Aorta (tissue), 5 donors: ENCODE measurements at places on chromosomes 16 and 17. TPM values are rescaled to one million over a fixed set of nuclear protein-coding genes. Genes with fewer than 3 reads are reported as not detected.
A peak's percentile ranks its signal among the peaks of the same experiment; 100 is the strongest.

DNA sequence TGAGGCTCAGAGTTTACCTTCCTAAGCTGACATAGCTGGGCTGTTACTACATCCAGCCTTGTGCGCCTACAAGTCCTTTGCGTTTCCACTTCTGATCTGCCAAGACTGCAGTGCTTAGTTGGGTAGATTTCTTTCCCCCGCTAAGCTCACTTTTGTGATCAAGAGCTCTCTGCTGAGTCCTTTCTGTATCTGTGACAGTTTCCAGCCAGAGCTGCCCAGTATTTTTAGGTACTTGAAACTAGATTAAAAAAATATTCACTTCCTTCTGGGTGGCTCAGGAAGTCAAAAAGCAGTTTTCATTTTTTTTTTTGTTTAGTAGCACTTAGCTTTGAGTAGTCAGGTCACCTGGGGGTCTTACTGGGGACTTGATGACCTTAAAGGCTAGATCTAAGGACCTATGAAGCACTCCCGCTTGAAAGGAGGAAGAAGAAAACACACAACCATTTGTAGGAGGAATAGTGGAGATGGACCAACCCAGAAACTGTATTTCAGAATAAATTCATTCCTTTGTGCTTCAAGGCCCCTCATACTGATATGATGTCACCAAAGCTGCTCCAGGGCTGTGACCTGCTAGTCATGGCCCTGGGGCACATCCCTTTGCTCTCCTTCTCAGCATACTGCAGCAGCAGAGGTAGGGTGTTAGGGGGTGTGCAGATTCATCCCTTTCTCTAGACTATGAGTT lies 75.6 kb upstream of the HNF1B start:
- DNase-seq = no peak

- DNase-seq = no peak
Measured at GRCh38 chr16:25052530-25052929, 37.4 kb upstream of the ARHGAP17 start.

DNA sequence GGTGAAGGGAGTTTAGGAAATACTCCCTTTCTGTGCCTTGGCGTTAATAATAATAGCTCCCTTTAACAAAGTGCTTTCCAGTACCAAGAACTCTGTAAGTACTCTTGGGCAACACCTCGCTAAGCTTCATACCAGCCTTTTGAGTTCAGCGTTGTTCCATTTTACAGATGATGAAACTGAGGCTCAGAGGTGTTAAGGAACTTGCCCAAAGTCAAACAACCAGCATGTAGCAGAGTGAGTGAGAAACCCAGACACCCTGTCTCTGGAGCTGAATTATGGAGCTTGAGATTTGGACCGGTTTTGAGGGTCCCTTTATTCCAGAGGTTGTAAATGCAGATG lies 607 bp downstream of the KATNIP start:
- DNase-seq = no peak

- DNase-seq = no peak
Measured at GRCh38 chr16:70695331-70696070, 9.6 kb upstream of the MTSS2 start.

DNA sequence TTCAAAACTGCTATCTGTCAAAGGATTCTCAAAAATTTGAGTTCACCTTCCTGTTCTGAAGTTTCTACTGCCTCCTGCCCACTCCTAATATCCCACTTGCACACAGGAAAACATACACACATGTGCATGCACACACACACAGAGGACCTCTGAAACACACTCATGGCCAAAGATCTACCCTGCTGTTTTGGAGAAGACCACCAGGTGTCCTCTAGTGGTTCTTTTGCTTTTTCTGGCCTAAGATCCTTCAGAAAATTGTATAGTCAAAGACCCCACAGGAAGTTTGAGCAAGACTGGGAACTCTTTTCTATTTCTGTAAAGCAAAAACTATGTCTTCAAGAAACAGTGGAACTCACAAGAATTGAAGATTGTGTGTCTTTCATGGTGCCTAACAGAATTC lies 90.2 kb downstream of the CDH8 start:
- DNase-seq = no peak

GRCh38 chr16:63596716-63597115 lies 1525.1 kb downstream of the CDH11 start:
- DNase-seq = no peak

DNA sequence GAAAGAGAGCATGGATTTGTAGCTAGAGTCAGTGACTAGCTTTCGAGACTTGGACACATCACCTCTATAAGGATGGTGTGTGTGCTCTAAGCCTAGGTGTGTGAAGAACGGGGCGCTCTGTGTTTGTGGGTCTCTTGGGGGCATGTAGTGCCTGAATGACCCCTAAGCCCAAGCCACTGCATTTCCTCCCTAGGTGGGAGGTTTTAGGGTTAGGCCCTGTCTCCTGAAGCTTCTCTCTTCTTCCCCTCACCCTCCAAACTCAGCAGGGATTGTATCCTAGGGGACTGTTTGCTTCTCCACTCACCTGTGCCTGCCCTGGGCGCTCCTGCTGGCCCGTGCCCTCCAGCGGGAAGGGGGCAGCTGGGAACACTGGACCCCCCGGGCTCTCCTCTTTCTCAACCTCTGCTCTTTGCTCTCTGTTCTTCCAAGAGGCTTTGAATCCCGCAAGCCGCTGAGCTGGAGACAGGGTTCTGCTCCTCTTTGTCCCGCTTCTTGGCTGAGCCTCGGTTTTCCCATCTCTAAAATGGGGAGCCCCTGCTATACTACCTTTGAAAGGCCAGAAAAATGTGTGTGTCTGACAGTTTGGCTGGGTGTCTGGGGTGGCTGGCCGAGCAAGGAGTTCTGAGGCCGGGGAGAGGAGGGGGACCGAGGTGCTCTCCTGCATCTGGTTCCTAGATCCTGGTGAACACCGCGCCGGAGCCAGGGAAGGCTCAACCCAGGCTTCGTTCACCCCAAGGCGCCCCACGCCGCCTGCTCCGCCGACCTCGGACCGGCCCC lies 810 bp downstream of the CYGB start:
- peak; percentile 32 for DNase-seq

DNA sequence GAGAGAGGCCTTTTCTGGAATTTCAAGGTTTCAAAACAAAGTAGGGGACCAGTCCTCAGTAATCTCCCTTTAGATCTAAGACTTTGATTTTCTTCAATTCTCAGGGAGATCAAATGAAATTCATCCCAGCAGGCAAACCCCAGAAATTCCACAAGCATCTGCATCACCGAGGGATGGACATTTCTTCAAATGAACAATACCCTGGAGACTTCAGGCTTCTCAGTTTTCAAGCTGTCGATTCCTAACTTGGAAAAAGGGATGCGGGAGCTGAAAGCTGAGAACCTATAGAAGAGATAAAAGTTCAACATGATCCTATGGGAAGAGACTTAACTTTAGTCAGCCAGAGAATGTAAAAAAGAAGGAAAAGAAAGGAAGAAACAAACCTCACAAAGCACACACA lies 296.9 kb upstream of the CDH5 start:
- DNase-seq = no peak

- no peak for DNase-seq
Measured at GRCh38 chr17:65886315-65887245, 305.4 kb downstream of the CEP112 start.

GRCh38 chr16:51747329-51747728 lies 596.3 kb upstream of the SALL1 start:
- DNase-seq = no peak

DNA sequence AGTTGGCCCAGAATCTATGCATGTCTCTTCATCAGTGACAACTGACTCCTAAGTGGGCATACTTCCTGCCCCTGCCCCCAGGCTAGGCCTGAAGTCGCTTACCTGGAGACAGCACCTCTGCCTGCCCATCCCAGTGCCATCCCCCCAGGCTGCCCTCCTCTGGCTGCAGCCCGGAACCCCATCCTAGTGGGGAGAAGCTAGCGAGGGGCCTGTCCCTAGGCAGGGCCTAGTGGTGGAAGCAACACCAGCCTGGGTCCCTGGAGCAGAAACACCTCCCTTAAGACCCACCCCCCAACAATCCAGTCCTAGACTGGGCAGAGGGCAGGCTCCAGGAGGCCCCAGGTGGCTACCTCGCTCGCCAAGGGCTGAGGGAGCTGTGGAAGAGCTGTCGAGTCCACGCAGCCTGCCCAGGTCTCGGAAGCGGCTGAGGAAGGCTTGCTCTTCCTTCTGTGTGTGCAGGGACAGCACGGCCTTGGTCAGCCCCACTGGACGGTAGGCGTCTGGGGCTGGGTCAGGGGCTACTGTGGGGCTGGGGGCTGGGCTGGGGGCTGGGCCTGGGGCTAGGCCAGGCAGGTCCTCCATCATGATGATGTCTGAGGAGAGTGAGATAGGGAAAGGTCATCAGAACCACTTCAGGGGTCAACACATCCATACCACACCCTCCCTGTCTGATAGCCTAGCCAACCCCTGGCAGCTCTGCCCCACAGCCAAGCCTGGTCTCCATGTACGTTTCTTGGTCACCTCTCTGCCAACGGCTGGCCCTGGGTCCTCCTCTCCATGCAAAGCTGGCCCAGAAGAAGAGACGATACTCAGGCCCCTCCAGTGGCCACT lies 7.6 kb downstream of the PER1 start:
- DNase-seq = no peak

GRCh38 chr16:77700846-77701245 lies 21.5 kb upstream of the NUDT7 start:
- no peak for DNase-seq

DNA sequence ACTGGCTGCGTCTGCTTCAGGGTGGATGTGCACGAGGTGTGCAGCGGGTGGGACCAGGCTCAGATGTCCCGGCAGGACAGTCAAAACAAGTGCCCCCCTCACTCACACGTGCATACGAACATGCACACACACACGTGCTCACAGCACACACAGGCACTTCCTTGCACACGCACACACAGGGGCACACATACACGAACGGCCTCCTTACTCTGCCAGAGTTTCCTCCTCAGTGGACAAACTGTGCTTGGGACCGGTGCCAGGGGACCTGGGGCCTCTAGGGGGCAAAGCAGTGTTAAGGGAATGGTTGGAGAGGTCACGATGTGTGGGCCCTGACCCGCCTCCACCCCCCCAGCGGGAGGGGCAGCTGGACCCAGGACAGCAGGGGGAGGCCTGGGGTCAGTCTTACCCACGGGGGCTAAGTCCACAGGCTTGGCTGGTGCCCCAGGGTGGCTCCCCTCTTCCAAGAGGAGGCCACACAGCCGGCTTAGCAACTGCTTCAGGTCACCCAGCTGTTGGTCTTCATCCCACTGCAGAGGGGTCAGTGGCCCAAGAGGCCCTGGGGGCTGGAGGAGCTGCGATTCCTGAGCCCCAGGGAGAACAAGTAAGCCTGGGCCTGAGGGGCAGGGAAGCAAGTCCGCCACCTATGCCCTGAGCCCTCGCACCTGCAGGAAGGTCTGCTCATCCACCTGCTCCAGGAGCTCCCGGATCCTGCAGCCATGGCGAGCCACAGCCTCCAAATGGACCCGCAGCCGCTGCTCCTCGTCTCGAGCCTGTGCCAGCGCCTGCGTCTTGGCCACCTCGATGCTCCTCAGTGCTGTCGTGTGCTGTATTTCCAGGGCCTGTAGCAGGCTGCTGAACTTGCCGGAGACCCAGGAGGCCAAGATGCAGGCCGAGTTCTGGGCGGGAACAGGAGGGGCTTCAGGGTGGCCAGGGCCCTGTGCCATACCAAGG lies 4.9 kb downstream of the TRIM65 start:
- DNase-seq = peak; percentile 46

GRCh38 chr16:27088216-27088615 lies 21.5 kb downstream of the C16orf82 start:
- no peak for DNase-seq

DNA sequence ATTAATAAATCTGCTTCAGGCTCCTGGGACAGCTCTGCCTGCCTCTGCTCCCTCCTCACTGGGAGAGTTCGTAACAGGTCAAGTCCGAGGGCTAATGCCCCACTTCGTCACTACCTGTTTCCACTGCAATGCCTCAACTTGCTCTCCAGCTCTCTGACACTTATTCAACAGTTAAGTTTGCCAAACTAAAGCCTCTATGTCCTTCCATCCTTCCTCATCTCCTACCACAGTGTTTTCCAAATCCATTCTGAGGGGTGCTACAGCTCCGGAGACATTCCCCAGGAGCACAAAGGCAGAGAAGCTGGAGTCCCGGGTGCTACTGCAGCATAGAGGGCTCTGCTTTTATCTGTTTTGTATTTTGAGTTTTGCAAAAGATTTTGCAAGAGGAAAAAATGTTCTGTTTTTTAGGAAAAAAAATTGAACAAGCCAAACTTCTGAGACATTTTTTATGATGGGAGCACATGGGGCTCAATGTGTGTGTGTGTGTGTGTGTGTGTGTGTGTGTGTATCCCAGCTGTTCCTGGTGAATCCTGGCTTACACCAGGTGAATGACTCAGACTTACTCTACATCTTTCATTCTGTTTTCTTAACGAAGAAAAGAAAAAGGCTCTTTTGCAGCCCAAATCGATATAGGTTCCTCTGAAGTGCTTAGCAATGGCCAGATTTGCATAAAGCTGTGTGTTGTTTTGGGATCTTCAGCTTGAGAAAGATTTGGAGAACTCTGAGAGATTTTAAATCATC lies 46.1 kb upstream of the MYOCD start:
- no peak for DNase-seq

GRCh38 chr17:12114686-12115418 lies 94.2 kb downstream of the MAP2K4 start:
- no peak for DNase-seq

- no peak for DNase-seq
Measured at GRCh38 chr16:24214992-24215391, 41.1 kb upstream of the CACNG3 start.

- no peak for DNase-seq
Measured at GRCh38 chr17:13885953-13886889, 183.1 kb upstream of the COX10 start.

DNA sequence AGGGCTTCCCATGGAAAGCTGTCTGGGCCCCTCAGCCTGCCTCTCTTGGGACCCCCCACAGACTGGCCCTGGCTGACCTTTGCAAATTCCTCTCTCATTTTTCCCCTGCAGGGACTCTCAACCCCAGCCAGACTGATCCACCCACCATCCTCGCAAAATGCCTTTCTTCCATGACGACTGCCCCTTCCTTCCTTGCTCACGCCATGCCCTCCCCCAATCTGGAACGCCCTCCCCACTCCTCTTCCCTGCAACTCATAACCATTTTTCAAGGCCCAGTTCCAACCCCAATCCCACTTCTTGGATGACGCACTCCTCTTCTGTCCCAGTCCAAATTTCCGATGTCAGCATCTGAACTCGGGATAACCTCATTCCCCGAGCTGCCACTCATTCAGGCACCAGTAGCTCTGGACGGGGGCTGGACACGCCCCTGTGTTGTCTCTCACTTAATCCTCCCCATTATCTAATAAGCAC lies 1.3 kb upstream of the DNAI2 start:
- peak; percentile 63 for DNase-seq

DNA sequence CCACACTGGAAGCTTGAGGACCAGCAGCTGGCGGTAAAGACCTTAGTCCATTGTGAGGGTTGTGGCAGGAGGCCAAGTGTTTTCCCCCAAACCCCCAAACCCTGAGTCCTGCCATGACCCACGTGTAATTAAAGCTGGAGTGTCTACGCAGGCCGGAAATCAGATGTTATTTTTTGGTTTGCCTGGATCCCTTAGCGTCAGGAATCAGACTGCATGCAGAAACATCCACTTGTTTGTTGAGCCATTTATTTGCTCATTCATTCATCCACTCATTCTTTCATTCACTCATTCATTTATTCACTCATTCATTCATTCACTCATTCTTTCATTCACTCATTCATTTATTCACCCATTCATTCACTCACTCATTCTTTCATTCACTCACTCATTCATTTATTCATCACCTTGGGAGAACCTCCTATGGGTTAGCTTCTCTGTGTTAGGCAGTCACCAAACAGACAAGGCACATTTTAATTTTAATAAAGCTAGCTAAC lies 313.1 kb downstream of the MAF start:
- no peak for DNase-seq

The OR3A3 gene
- not detected for total RNA-seq

The TNFSF13 gene
- 17.7 TPM for total RNA-seq

The CBLN1 gene
- 1.2 TPM for total RNA-seq

The HOXB1 gene
- total RNA-seq = not detected

The KRTAP2-3 gene
- not detected for total RNA-seq

The SCGB1C2 gene
- total RNA-seq = not detected

The AGRP gene
- not detected for total RNA-seq

The GUCY2D gene
- not detected for total RNA-seq
